ENCODE measurements at places on chromosomes 11 and 22. TPM values are rescaled to one million over a fixed set of nuclear protein-coding genes. Genes with fewer than 3 reads are reported as not detected.
A peak's percentile ranks its signal among the peaks of the same experiment; 100 is the strongest.

DNA sequence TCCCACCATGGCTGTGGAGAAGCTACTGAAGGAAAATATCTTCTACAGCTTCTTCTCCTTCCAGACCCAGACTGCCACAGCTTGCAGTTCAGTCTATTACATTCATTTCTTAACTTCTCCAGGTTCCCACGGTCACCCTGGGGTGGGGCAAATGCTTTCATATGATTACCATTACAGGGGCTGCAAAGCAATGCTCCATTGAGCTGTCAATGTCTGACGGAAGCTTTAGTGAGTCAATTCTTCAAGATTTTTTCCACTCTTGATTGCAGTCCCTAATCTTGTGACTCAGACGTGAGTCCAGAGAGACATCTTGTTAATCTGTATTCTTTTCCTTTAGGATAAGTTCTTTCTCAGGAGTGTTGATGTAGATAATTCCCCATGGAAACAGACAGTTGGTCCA, 233.4 kb upstream of the DDI1 start:
- DNase-seq: no peak

DNA sequence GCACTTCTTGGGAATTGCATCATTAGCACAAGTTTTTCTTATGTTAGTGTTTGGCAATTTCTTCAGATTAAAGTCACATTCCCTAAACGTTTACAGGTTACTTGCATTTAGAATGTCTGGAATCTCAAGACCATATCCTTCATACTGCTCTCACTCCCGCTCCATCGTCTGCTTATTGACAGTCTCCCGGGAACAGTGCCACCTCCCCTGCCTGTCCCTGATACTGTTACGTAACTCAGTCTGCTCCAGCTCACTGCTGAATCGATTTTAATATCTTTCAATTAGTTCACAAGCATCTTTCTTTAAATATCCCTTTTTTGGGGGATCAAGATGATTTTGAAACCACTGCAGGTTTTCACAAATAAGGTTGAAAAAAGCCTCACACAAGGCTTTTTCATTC, 48.2 kb downstream of the GLYATL2 start:
- no peak for DNase-seq

GRCh38 chr11:67645521-67646461, 4.7 kb downstream of the ACY3 start:
- DNase-seq: no peak

SCGB1A1 gene
- polyA plus RNA-seq: not detected

- peak; percentile 54 for DNase-seq
Observed at GRCh38 chr11:115324581-115325432, 179.4 kb downstream of the CADM1 start.

DNA sequence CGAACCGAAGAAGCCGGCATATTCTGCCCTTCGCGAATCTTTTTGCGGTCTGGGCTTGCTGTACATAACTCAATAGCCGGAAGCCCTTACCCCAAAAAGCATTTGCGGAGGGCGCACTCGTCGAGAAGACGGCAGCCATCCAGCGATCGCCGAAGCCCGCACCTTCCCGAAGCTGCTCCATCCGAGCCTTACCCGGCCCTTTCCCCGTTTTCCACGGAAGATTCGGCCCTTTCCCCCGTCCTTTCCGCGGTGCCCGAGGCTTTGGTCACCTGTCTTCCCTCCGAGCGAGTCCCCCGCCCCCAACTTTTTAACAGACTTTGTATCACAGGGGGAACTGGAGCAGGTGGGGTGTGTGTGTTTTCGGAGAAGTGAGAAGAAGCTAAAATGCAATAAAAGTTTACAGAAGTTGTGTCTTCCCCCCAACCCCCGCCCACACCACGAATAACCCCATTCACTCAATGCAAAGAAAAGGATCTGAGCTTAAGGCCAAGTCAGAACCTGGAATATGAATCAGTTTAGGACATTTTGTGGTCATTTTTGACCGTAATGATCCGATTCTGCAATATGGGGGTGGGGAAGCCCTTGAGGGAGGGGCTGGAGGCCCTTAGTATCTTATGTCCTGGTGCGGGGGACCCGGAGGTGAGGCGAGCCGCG, 99.0 kb upstream of the HSD17B12 start:
- no peak for DNase-seq

- no peak for DNase-seq
Observed at GRCh38 chr11:100190395-100190794, 496.7 kb upstream of the ARHGAP42 start.

RASD2 gene
- 3.0 TPM for polyA plus RNA-seq

OR6M1 gene
- polyA plus RNA-seq: not detected

DNA sequence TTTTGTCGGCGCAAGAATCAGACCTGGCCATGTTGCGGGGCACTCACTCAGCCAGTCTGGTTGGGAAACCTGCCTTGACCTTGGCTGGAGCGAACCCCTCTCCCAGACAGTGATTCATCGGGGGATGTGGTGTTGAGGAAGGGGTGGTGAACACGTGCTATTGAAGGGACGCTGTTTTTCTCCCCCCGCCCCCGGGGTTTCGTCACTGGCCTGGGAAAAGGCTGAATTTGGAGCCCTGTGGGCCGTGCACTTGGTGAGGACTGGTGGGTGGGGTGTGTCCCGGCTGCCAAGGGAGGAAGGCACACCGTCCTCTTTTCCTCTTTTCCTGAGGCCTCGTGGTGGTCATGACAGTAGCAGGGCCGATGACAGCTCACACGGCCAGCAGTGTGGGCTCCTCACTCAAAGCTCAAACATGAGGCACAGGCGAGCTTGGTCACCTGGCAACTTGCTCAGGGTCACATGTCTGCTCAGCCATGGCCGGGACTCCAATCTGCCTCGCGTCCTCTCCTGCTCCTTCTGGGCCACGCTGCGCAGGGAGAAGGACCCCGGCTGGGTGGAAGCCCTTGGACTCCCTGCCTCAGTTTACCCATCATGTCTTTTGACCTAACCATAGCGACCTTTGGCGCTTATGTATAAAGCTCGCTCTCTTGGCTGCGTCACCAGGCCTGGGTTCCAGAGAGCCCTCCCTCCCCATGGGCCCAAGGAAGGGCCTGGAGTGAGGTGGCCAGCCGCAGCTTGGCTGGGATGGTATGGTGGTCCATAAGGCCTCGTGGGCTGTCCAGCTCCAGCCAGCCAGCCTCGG, 49.4 kb downstream of the SMIM38 start:
- no peak for DNase-seq

DNA sequence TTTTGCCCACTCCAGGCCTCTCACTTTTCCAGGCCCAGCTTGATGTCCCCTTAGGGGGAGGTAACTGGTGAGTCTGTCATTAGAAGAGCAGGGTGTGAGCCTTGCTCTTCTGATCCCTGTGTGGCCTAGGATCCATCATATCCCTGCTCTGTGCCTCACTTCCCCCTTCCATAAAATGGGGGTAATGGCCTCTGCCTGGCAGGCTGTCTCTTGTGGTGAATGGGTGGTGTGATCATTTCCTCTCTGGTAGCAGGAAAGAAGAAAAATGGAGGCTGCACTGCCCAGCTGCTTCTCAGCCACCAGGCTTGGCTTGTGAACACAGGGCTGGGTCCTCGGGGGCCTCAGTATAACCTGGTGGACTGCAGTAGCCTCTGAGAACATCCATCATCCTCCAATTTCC, 5.6 kb downstream of the ARHGEF17 start:
- DNase-seq: no peak

SHISA8 gene
- polyA plus RNA-seq: 0.49 TPM

DNA sequence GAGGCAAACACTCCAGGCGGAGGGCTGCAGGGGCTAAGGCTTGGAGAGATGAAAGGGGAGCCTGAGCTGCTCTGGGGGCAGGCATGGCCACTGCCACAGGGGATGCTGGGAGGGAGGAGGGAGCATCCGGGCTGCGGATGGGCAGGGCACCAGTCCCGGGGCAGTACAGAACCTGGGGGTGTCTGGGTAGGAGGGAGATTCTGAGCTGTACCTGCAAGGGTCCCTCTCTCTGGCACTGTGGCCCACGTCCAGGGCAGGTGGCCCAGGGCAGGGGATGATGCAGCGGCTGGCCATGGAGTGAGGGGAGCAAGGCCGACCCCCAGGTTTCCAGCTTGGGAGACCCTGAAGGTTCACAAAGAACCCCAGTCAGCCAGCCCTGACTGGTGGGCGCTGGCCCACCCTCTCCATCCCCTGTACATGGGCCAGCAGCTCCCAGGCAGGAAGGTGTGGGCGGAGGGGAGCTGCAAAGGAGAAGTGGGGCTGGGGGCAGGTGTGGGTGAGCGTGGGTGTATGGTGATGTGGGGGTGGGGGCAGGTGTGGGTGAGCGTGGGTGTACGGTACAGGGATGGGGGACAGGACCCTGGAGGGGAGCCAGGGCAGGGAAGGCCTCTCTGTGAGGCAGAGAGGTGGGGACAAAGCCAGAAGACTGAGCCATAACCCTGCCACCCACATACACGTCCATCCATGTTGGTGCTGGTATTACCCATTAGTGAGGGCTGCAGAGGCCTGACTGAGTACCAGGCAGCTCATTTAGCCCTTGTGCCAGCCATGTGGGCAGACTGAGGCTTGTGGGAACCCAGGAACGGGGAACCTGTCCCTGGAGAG, 2.2 kb upstream of the TNFRSF13C start:
- no peak for DNase-seq

HPX gene
- 2.8 TPM for polyA plus RNA-seq

GRCh38 chr11:127639916-127640315, 639.3 kb upstream of the KIRREL3 start:
- no peak for DNase-seq

DNA sequence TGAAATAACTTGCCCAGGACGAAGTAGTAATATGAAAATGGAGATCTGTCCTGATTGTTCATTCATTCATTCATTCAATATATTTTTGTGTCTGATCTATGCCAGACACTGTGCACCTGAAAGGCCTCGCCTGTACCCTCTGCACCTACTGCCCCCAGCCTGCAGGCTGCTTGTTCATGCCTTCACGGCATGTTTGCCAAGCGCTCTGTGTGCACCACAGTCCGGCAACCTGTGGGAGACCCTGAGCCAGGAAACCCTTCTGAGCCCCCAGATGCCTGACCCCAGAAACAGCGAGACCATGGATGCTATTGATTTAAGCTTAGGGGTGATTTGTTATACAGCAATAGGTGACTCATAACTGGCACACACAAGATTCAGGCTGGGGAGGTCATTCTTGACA, 47.0 kb downstream of the RTL6 start:
- DNase-seq: no peak

DNA sequence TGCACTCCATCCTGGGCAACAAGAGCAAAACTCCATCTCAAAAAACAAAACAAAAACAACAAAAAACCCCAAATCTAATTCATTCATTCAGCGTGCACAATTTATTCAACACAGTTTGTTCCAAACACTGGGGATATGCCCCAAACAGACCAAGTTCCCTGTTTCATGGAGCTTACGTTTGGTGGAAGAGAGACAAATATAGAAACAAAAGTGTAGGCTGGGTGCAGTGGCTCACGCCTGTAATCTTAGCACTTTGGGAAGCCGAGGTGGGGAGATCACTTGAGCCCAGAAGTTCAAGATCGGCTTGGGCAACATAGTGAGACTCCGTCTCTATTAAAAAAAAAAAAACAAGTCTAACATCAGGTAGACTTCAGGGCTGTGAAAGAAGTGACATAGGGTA, 52.4 kb downstream of the PTPRJ start:
- DNase-seq: no peak

ST3GAL4 gene
- polyA plus RNA-seq: 17.9 TPM

DNA sequence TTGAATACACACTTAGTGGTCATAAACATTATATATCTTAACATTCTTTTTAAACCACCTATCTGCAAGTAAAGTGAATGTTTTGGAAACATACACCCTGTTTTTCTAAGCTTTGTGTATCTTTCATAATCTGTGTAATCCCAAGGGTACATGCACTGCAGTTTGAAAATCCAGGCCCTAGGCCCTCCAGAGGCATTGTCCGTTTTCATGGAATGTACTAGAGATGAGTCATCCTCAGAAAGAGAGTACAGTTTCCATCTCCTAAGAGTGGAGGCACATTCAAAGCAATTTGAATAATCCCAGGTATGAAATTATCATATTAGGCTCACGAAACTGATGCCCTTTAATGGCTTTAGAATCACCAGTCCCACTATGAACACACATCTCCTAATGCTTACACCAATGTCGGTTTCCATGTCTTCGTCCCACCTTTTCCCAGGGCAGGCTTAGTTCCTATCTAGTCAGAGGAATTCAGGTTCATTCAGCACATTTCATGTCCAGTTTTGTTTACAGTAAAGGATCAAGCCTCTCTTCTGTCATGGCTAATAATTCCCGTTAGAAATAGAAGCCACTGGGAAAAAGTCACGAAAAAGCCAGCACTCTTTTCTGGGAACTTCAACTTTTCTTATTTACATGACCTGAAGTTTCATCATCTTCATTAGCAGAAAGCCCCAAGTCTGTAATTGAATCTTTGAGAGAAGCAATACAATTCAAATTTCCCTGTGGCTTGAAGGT, 39.5 kb upstream of the CD44 start:
- no peak for DNase-seq

P2RY6 gene
- 1.3 TPM for polyA plus RNA-seq

DNA sequence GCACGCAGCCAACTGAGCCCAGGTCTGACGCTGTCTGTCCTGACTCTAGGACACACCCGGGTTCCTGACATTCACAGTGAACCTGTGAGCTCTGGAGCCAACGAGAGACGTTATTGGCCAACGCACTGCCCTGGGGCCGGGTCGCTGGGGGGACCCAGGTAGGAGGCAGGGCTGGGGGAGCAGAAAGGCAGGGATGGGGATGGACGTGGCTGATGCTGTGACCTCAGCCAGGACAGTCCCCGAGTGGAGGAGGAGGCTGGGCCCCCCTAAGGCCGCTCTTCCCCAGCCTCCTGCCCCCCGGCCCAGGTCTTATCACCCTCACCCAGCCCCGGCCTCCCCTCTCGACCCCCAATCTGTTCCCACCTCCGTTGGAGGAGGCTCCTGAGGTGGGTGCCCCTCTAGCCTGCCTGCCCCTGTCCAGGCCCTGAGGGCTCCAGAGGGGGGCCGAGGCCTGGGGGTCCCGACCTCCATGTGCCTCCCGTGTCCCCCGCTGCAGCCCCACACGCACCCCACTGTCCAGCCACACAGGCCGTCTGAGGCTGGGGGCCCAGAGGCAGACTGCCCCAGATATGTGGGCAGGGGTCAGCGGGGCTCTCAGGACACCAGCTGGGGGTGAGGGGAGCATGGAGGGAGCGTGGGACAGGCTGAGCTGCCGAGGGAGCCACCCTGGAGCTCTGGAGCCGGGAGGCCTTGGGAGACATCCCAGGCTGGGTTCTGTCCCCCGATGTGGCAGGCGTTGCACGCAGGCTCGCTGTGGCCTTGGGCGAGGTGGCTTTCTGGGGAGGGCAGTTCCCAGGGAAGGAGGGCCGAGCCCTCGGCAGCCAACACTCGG, 29.2 kb upstream of the MUC5AC start:
- DNase-seq: no peak

APOL3 gene
- polyA plus RNA-seq: 13.6 TPM

TH gene
- polyA plus RNA-seq: 0.83 TPM
